ENCODE measurements at places on chromosomes 12 and 14.

DNA sequence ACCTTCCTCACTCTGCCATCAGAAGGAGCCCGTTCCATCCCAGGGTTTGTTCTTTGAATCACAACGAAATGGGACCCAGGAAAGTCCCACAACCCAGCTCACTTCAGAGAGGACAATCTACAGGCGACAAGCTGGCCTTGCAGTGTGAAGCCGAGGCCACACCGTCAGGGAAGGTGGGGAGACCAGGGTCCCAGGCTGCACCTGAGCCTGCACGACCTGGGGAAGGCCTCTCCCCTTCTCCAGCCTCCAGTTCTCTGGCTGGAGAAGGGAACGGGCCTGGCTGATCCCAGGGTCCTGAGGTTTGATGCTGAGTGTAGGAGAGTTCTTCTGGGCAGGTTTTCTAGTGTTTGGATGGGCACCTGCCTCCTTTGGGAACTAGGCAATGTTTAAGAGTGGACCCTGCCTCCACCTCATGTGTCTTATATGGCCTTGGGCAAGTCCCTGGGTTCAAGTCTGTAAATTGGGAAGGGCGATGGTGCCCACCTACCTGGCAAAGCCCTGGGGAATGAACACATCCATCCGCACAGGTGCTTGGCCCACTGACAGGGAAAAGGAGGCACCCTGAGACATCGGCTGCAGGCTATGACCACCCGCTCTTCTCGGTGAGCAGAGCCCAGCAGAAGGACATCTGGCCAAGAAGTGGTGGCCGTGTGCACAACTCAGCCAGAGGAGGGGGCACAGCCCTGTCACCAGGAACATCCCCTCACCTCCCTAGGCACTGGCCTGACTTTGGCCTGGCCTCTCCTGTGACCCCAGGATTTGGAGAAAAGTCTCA is 77.9 kb upstream of the BCL11B start:
- DNase-seq, result no peak

GRCh38 chr12:132437252-132437932 is 52.6 kb upstream of the FBRSL1 start:
- no peak for DNase-seq

- no peak for DNase-seq
Observed at GRCh38 chr12:21775133-21775820, 771 bp upstream of the KCNJ8 start.

DNA sequence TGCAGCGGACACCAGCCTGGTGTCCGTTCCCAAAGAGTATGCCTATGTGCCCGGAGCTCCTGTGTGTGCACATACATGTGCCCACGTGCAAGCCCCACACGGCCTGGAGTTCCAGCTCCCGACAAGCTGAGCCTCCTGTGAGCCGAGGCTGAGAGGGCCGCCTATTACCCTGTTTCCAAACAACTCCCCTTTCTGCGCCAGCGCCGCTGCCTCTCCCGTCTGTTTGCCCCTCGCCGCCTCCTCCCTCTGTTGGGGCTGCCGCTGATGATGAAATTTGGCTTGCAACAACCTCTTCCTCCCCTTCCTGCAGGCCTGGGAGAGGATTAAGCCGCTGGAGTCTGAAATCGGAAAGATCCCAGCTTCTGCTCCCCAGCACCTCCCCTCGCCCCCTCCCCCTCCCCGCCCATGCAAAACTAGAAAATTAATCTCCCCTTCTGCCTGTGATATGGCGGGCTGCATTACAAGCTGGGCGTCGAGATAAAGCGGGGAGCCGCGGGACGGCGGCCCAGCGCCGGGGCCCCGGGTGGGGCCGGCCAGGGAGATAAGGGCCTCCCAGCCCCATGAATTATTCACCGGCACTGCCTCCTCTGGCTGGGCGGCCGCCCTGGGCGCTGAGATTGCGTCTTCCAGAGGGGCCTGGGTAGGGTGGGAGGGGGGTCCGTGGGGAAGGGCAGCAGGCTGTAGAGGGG is 6.8 kb upstream of the ASIC1 start:
- no peak for DNase-seq

GRCh38 chr14:85852906-85853305 is 323.0 kb downstream of the FLRT2 start:
- no peak for DNase-seq

Data from T-helper 22 cell (primary cell).